ENCODE measurements at places on chromosomes 13 and 19. TPM values are rescaled to one million over a fixed set of nuclear protein-coding genes. Genes with fewer than 3 reads are reported as not detected.

KLK4 gene
- not detected for total RNA-seq

DCT gene
- 0.54 TPM for total RNA-seq

PSG7 gene
- not detected for total RNA-seq

SYCN gene
- not detected for total RNA-seq

IGFLR1 gene
- 8.1 TPM for total RNA-seq

SERPINE3 gene
- total RNA-seq: not detected

CRX gene
- not detected for total RNA-seq

GNG7 gene
- 2.4 TPM for total RNA-seq

KIR3DL1 gene
- total RNA-seq: not detected

TJP3 gene
- total RNA-seq: 0.26 TPM

MRPL4 gene
- total RNA-seq: 22.7 TPM

ENOX1 gene
- total RNA-seq: 1.4 TPM

ZNF723 gene
- total RNA-seq: not detected

JAK3 gene
- total RNA-seq: 33.3 TPM

GRCh38 chr19:35114353-35115176, 1.1 kb upstream of the FXYD3 start:
- DNase-seq: peak; percentile 67

DNA sequence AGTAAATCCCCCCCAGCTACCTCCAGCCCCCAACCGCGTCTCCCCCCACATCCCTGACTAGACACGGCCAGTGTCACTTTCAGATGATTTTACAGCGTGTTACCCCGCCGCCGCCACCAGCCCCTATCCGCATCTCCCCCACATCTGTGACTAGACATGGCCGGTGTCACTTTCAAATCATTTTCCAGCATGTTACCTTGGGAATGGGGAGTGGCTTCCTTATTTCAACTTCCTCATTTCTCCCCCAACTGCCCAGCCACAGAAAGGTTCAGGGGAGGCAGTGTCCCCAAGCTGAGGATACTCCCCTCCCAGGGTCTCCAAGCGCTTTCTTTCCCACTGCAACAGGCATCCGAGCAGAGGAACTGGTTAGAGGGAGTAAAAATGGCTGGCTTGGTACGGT, 18.4 kb downstream of the ADGRL1 start:
- no peak for DNase-seq

- DNase-seq: no peak
Observed at GRCh38 chr13:25990801-25991200, 61.0 kb downstream of the SHISA2 start.

DNA sequence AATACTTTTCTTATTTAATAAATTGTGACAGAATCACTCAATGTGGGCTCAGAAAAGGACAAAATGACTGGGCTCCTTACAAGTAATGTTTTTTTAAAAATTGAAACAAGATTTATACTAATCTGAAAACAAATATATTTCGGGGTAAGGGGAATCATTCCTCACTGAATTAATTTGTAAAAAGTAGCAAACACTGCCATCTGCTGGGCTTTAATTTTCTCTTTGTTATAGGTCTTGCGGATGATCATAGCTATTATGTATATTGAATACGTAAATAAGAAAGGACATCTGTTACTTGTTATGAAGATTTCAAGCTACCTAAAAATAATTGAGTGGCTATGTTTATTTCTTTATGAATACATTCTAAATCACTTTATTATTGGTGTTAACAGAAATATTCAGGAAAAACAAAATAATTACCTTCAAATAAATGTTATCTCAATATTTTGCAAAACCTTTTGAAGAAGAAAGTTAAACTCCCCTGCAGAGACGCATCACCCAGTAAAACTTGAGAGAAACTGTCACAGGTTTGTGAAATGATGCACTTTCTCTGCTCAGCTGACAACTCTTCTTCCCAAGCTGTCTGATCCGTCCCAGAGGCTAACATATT, 17.8 kb upstream of the ENOX1 start:
- no peak for DNase-seq

DNA sequence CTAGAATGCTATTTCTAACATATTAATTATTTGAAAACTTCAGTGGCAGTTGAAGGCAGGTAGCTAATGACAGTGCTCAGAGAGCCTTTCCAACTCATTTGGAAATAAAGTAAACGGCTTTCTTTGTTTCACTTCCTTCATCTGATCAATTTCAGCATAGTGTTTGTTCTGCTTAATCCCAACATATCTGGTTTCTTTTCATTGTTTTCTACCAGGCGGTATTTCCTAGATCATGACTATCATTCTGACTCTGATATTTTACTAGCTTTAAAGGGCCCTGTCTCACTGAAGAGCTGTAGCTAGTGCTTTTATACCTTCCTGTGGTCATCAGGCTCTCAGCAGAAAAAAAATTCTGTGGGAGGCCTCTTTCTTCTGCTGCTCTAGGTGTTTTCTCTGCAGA, 178.6 kb downstream of the RBM26 start:
- DNase-seq: no peak

GRCh38 chr19:33514885-33515551, 6.6 kb downstream of the PEPD start:
- no peak for DNase-seq

DNA sequence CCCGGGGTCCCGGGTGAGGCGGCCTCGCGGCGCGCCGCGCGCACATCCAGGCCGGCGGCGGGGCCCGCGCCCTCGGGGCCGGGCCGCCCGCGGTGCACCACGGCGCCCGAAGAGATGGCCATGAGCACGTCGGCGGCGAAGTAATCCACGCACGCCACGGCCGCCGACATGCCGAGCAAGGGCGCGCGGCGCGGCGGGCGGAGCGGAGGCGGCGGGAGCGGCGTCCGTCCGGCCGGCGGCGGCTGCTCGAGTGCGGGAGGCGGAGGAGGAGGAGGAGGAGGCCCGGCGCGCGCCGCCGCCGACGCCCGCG, at the start of gene KLF16:
Gene KLF16, minus strand, starts transcription at position 252 of the 310 bp plus-strand sequence. Its CDS starts 82 bp downstream, at position 170.
- no peak for DNase-seq

GRCh38 chr13:74136084-74136658, 2.0 kb upstream of the KLF12 start:
- peak; percentile 81 for DNase-seq

- DNase-seq: peak; percentile 90
Observed at GRCh38 chr19:47729799-47730520, 15.4 kb upstream of the NOP53 start.

- peak; percentile 50 for DNase-seq
Observed at GRCh38 chr19:46133101-46133627, 8.7 kb upstream of the IGFL3 start.

DNA sequence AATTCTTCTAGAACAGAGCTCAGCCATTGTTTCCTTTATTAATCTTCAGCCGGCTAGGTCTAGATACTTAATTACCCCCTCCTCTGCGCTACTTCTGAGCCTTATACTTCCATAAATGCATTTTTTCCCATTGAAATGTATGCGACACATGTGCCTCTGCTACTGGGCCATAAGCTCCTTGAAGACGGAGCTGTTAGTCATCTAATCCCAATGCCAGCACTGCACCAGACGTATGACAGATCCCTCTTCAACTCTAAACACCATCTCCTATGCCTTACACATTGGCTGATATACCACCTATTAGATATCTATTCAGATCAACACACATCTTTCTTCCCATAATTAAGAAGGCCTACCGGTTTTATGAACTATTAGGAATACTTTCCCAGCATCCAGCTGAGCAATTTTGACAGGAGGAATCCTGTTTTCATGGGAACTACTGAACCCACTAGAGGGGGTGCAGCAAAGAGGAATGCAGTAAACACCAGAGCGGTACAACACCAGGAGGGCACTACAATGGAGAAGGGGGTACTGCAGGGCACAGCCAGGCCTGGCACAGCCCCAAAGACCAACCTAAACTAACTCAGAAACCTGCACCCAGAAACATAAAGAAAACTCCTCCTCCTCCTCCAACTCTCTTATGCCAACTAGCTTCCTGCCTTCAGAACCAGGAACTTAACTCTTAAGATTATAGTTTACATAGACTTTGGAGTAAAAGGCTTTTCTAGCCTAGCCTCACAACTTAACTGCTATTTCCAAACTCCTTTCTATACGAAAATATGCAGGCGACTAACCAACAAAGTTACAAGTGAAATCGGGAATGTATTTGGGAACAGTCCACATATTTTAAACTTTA, 18.7 kb downstream of the STK24 start:
- DNase-seq: no peak

- DNase-seq: no peak
Observed at GRCh38 chr13:49697468-49697867, 6.2 kb upstream of the EBPL start.

DNA sequence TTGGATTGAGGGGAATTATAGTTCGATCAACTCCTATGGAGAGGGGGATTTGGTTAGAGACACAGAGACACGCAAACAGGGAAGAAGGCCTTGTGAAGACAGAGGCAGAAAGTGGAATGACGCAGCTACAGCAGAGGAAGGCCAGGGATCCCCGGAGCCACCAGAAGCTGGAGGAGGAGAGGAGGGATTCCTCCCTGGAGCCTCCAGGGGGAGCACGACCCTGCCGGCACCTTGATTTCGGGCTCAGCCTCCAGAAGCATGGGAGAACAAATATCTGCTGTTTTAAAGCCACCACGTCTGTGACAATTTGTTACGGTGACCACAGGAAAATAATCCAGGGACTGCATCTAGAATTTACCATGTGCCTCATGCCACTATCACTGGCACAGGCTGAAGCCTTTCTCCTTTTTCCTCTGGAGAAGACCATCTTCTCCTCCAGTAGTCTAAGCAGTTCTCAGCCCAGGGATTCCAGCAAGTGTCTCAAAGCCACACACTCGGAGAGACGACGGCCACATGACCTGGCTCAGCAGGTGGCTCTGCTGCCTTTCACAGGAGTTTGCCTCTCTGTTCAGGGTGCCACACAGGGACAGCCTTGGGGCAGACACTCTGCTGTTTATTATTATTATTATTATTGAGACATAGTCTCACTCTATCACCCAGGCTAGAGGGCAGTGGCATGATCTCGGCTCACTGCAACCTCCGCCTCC, 39.9 kb upstream of the CCNE1 start:
- no peak for DNase-seq

- DNase-seq: no peak
Observed at GRCh38 chr13:108963846-108964600, 334.6 kb downstream of the MYO16 start.

DNA sequence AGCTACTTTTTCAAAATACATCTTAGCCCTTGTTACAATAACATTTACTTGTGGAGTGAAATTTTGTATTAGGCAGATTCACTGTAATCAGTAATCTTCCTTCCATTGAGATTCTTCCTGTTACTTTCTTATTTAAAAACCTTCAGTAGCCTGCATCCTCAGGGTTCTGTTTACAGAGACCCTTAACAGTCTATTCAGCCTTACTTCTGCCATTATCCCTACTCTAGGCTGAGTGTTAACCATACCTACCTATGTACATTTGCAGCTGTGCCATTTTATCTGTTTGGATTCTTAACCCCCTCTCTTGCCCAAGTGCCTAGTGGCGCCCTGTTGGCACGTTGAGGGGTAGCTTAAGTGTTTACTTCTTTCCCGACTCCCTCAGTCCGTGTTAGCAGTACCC, 71.9 kb downstream of the LRCH1 start:
- DNase-seq: no peak

DNA sequence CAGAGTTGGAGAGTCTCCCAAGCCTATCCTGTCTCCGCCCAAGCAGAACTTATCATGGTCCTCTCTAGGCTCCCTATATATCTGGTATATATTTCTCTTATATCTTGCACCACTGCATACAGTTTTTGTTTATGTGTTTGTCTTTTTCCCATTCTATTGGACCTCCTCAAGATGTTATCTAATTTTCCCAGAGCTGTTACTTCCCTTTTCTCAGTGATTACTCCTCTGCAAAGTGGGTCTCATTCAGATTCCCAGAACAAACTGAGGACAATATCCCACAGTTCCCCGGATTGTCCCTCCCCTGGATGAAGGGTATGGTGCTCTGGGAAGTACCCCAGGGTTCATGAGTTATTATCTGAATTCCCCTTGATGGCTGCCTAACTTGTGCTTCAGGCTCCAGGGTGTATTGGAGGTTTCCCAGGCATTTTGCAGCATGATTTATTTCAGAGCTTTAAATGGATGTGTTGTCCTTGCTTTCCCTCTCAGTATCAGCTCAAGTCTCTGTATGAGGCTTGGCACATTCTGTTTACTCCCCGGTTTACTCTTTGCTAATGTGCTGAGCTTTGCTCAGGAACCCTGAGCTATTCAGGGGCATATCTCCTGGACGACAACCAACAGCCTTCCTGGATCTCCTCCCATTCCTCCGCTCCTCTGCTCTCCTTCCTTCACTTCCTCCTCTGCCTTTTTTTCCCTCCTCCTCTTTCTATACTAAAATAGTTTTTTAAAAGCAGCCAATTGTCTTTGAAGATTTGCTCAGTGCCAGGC, 329.3 kb downstream of the SPRY2 start:
- DNase-seq: no peak

GRCh38 chr19:7648265-7649014, 11.5 kb downstream of the STXBP2 start:
- no peak for DNase-seq

GRCh38 chr13:51332566-51333361, 6.7 kb upstream of the SERPINE3 start:
- no peak for DNase-seq

DNA sequence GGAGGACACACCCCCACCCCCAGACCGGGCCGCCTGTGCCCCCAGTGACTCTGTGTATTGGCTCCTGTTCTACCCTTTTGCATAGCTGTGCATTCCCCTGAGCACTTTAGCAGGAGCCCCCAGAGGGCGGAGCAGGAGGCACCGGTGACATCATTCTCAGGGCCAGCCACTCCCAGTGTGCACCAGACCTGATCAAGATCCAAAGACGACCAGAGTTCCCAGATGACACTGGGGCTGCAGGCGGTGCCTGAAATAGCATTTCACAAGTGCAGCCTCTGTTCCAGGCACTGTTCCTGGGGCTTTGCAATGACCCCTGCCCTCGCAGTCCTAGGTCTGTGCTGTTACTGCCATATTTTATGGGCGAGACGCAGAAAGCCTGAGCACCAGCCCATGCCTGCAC, 14.5 kb upstream of the PTPRS start:
- no peak for DNase-seq

DNA sequence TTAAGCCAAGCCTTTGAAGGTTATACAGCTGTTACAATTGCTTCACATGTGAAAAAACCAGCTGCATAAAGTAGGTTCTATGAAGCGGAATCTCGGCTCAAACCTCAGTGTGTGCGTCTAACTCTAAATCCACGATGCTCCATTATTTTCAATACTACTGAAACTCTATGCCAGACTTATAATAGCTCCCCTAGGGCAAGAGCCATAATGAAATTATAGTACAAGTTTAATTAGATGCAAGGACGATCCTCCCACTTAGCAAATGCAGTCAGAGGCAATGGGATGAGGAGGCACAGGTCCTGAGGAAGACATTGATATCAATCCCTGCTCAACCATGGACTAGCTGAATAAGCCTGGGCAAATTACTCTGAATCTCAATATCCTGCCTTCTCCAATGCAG, 31.1 kb downstream of the SLC7A1 start:
- no peak for DNase-seq

- no peak for DNase-seq
Observed at GRCh38 chr19:46224773-46225172, 4.8 kb upstream of the IGFL1 start.

- DNase-seq: no peak
Observed at GRCh38 chr19:41528106-41528505, 47.9 kb upstream of the CEACAM21 start.

DNA sequence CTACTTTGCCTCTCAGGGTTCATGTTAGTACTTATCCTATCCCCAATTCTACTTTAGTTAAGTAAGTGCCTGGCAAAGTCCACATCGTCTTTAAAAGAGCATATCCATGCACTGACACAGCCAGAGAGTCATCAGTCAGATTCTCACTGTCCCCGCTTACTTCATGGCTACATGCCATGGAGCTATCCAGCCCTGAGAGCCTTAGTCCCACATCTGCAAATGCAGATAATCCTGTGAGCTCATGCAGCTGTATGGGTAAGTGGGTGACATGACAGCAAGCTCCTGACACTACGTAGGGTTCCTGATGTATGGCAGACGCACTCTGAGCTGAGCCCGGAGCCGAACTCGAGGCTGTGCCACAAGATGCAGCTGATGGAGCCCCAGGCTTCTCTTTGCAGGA, 661.5 kb downstream of the LIG4 start:
- DNase-seq: no peak
